ENCODE measurements at places on chromosomes 16 and 17.
A peak's percentile ranks its signal among the peaks of the same experiment; 100 is the strongest.

DNA sequence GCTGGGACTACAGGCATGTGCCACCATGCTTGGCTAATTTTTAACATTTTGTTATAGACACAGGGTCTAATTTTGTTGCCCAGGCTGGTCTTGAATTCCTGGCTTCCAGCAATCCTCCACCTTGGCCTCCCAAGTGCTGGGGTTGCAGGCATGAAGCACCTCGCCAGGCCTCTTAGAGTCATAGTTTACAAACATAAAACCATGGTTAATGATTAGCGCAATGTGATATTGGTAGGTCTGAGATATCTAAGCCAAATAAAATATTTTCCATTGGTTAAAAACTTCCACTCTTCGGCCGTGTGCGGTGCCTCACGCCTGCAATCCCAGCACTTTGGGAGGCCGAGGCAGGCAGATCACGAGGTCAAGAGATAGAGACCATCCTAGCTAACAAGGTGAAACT lies 16.6 kb downstream of the TXNDC11 start:
- no peak for DNase-seq

DNA sequence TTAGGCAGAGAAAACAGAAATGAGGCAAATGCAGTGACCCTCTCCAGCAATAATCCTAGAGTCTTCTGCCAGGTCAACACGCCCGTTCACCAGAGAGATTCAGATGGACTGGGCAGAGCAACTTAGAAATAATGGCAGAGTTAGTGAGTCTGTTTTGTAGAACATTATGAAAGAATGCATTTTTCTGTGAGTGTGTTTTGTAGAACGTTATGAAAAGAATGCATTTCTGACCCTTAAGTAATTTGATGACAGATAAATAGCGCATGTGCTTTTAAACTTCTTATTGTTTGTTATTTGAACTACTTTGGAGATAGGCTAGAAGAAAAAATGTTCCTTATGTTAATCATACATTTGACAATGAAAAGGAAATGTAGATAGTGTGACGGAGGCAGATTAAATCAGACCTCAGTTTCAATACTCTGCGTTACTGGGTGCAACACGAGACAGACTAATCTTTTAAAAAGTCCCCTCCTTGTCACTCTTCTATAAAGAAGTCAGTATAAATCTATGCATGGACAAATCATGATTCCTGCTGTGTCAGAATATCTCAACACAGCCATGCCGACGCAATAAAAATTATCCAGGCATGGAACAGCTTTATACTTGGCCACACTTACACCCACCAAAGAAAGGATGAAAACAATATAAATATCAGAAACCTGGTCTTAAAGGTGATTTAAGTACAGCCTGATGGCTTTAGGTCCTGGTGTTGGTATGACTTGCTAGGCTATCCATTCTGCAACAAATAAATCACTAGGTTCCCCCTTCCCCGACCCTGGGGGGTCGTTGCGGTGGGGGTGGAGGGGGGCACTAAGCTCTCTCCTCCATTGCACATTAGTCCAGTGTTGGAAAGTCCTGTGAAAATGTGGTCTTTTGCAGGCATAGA lies 47.8 kb downstream of the MARCHF10 start:
- DNase-seq = no peak

GRCh38 chr16:81487301-81487720 lies 42.7 kb downstream of the CMIP start:
- DNase-seq = no peak

- DNase-seq = peak; percentile 88
Observed at GRCh38 chr17:48804936-48805411, 12.1 kb downstream of the TTLL6 start.

GRCh38 chr16:58197314-58198012 lies 443 bp downstream of the CSNK2A2 start:
- DNase-seq = peak; percentile 58

DNA sequence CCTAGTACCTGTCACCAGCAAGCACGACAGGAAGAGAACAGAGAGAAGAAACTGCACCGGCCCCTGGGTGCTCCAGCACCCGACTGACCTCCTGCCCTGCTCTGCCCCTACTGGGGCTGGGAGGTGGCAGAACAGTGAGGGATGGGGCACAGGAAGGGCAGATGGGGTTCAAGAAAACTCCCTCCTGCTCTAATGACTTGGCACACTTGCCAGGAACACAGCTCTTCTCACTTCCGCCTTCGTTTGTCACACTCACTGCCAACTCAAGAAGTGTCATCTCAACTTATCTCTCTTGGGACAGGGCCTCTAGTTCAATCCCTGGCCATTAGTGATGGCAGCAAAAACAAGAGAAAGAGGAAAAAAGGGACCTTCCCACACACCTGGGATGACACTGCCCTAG lies 42.7 kb upstream of the ICAM2 start:
- DNase-seq = no peak

GRCh38 chr17:75260641-75261335 lies 618 bp downstream of the GGA3 start:
- no peak for DNase-seq

Measured in activated CD8-positive, alpha-beta memory T cell treated with anti-CD3 and anti-CD28 coated beads, Interleukin-2, amount 50 U/mL, for 48 hours (primary cell).